ENCODE measurements at places on chromosomes 13 and 19.

GRCh38 chr13:53124623-53125022 is 96.0 kb downstream of the OLFM4 start:
- DNase-seq, result no peak

DNA sequence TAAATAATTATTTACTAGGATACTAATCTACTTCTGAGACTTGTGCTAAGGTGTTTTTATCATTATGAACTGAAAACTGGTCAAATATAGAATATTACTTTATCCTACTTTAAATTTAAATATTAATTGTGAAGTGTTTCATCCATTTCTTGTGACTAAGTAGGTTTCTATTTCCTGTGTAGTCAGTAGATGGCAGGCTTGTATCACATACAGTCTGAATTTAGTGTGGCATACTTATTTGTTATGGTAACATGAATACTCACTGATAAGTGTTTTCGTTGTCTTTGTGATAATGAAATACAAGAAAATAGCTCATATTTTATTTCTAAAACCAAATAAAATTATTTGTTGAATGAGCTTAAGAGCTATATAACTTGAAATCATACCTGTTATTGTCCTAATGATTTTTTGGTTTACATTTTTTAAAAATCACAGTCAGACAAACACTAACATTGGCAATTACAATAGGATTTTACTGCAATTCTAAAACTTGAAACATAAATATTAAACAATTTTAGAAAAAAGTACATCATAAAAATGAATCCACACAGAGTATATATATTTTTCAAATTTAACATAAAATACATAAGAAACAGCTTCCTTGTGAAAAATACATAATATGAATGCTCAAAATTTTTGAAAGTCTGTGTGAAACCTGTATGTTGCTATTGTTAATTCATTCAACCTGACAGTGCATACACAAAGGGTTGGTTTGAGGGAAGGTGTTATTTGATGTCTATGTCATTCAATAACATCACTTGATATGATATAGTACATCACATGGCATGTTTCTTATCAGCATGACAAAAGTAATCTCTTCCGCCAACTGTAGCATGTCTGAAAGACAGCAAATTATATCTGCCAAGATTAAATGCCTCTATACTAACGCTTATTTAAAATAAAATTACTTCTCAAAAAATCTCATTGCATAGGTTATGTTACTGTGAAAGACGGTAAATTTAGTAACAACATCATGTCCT is 904.8 kb upstream of the PCDH20 start:
- no peak for DNase-seq

DNA sequence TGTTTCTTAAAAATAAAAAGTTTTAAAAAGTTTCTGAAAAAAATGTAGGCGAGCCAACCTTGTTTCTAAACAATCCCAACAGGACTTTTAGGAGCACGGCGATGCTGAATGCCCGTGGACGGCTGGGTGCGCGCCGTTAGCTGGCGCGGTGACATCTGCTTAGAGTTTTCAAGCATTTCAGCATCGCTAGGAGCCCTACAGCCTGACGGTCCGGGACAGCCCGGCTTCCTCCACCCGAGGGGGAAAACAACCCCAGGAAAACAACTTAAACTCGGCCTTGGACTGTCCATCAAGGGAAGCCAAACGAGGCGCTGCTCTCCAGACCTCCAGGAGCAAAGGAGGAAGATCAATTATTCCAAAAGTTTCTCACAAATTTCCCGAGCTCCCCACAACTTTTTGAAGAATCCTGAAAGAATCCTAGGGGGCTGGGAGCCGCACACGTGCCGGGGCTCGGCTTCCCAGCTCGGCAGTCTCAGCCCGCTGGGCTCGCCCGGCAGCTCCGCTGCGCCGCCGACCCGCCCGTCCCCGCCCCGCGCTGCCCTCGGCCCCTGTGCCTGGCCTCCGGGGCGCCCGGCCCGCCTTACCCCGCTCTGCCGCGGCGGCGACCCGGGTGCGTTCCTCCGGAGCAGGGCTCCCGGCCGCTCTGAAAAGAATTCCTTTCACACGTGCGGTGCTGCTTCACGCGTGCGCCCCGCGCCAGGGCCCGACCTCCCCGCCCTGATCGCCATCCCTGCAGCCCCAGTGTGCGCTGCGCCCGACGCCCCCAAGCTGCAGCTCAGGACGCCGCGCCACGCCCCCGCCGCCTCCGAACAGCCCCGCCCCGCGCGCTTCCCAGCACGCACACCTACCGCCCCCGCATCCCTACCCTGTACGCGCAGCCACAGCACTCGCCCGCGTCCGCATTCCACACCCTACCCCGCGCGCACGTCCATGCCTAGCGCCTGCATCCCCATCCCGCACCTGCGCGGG is at the start of gene GJA3:
Gene GJA3 (minus strand): TSS at position 747 of the 969 bp plus-strand sequence. CDS start 17,764 bp downstream, outside the sequence.
- DNase-seq, result peak; percentile 46

DNA sequence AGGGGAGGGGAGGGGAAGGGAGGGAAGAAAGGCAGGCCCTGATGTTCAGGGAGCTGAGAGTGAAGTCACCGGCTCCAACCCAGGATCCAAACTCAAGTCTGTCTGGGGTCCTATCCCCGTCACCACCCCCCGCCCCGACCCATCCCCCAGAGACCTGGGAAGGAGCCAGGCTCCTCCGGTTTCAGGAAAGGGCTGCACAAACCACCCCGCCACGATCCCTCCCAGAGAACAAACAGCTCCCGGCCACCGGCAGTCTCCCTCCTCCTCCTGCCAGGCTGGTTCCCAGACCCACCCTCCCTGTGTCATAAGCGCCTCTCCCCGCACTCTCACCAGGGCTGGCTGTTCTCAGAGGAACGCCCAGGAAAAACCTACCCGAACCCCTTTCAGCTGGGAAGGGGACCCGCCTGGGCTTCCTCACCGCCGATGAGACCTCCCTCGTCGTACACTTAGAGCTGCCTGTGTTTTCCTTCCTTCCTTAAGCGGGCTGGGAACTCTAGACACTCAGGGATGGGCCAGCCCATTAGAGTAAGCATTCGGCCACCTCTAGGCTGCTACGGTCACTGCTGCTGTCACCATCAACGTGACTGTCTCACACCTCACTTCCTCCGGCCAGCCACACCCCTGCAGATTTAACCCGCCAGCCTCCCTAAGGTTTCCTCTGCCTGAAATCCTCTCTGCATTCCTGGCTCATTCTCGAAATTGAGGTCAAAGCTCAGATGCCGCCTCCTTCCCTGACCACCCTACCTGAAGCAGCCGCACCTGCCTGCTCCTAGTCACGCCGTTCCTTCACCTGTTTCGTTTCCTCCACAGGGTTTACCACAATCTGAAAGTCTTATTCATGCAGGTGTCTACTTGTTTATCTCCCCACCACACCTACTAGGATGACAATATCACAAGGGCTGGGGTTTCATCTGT is 6.3 kb upstream of the RDH13 start:
- no peak for DNase-seq

- DNase-seq, result no peak
Measured at GRCh38 chr13:48492096-48492440, 40.8 kb downstream of the RCBTB2 start.

- no peak for DNase-seq
Measured at GRCh38 chr13:90640976-90641375, 706.5 kb upstream of the MIR17HG start.

- no peak for DNase-seq
Measured at GRCh38 chr19:5969476-5969875, 8.5 kb downstream of the RANBP3 start.

- no peak for DNase-seq
Measured at GRCh38 chr13:30841154-30841553, 64.9 kb upstream of the MEDAG start.

GRCh38 chr13:38575427-38575826 is 111.5 kb upstream of the FREM2 start:
- no peak for DNase-seq

- peak; percentile 60 for DNase-seq
Measured at GRCh38 chr19:49391581-49392399, 3.7 kb downstream of the KASH5 start.

DNA sequence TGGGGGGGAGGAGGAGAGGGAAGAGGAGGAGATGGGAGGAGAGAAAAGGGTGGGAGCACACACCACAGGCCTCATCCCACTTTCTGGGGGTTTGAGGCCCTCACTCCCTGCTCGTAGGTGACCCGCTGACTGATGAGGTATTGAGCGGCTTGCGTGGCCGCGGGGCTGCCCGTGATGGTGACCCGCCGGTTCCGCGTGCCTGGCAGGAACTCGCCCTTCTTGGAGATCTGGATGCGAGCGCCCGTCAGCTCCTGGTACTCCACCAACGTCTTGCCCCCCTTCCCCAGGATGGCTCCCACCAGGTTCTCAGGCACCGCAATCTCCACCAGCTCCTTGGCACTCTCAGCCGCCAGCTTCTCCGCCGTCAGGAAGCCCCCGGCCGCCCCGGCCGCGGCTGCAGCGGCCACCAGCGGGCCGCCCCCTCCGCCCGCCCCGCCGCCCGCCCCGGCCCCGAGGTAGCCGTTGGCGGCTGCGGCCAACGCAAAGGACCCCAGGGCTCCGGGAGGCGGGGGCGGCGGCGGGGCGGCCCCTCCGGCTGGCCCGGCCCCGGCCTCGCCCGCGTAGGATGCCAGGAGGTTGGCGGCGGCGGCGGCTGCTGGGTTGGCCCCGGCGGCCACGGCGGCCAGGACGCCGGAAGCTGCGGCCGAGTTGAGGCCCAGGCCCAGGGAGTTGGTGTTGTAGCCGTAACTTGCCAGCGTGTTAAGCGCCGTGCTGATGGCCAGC is 25.4 kb upstream of the NANOS2 start:
- no peak for DNase-seq

DNA sequence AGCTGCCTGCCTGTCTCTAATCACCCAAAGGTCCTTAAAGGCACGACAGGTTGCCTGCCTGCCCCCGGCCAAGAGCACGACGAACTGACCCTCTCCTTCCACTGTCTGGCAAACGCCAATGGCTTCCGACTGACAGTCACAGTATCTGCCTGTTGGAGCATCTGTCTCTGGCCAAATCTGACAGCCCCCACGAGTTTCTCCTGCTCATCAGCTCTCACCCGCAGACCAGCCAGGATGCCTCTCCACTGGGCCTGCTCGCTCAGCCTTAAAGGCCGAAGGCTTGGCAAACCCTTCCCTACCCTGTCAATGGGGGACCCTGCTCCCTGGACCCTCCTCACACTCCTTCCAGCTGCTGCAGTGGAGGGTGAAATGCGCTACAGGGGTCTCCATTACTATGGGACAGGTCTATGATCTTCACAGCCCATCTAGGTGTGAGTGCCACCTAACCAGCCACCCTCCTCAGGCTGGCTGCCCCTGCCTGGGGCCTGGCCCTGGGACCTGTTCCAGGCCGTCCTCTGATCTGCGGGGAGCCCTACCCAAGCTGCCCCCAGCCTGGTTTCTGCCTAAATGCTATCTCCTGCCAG is 932 bp downstream of the FAM83E start:
- no peak for DNase-seq

DNA sequence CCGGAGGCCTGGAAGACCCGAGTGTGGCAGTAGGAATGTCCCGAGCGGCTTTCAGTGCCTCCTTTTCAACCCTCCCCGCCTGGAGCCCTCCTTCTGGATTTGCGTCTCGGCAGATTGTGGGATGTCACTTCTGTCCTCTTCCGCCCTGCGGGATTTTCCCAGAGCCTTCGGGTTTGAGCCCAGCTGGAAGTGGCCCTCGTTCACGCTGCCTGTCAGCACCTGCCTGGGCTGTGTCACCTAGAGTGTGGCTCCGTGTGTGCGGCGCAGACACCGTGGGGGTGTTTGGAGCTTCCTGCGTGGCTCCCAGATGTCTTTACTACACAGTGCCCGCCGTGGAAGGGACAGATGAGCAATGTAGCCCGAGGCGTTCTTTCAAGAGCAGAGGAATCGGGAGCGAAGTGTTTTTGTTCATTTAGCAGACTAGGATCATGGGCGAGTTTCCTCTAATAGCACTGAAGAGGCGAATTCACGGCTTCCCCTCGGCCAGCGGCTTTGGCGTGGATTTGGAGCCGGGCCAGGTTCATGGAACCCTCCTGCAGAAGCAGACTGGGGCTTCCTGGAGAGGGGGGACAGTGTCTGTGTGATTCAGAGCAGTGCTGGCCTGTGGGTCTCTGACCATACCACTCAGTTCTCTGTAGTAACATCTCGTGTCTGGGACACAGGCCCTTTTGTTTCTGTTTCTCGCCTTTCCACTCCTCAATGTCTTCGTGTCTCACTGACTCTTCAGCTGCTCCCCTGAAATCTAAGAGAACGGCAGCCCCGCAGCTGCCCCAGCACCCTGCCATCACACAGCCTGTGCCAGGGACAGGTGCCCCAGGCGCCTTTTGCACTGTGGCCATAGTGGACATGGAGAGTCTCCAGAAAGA is 68.0 kb downstream of the KDM4B start:
- DNase-seq, result no peak

DNA sequence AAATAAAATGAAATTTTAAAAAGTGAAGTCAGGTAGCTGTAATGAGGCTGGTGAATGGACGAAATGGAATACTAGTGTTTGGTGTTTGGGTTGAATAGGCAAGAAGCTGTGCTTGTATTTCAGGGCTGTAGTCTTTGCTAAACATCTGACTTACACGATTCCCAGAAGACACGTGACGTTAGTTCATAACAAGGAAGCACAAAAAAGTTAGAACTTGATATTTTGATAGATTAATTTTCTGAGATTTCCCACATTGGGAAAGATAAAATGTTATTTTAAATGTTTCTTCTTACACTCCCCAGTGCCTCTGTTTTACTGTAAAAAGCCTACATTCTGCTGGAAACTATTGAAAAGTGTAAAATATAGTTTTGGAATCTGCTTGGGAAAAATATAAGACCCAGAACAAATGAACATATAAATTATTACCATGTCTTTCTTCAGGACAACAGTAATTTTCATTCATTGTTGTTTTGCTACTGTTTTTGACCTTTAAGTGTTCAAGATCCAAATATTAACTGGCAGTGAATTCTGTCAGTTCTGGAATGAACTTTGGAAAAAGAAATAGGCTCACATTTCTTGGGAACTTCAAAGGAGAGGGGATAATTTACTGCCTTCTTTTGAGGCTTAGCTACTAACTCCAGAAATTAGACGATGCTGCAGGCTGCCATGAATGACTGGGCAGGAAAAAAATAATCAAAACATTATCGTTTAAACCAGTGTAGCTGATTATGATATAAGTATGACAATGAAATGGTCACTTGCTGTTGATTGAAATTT is 241.3 kb downstream of the SLITRK6 start:
- DNase-seq, result no peak

GRCh38 chr19:46733690-46734292 is 12.1 kb upstream of the FKRP start:
- DNase-seq, result no peak

DNA sequence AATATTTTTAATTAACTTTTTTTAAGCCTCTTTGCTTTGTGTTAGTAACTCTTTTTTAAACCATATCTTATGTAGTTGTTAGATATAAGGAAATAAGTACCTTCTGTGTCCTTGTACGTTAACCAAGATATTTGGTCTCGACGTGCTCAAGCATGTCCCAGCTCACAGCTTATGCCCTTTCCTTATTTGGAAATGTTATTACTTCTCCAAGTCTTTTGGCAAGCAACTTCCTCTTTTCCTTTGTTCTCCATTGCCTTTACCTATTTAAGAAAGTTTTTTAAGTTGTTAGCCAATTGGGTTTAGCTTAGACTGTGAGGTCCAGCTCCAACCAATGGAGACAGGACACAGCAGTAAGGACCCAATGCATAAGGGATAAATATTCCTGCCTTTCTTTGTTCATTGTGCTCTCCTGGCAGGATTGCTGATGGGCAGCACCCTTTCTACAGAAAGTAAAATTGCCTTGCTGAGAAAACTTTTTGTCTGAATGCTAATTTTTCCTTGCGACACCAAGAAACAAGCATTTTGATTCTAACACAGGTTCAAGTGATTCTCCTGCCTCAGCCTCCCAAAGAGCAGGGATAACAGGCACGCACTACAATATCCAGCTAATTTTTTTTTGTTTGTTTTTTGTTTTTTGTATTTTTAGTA is 5.2 kb downstream of the DKKL1 start:
- DNase-seq, result no peak

GRCh38 chr13:99722931-99723330 is 221.7 kb downstream of the TM9SF2 start:
- DNase-seq, result no peak

GRCh38 chr13:51000571-51001260 is 91.1 kb downstream of the RNASEH2B start:
- no peak for DNase-seq
